ENCODE measurements at places on chromosomes 3 and 15.

DNA sequence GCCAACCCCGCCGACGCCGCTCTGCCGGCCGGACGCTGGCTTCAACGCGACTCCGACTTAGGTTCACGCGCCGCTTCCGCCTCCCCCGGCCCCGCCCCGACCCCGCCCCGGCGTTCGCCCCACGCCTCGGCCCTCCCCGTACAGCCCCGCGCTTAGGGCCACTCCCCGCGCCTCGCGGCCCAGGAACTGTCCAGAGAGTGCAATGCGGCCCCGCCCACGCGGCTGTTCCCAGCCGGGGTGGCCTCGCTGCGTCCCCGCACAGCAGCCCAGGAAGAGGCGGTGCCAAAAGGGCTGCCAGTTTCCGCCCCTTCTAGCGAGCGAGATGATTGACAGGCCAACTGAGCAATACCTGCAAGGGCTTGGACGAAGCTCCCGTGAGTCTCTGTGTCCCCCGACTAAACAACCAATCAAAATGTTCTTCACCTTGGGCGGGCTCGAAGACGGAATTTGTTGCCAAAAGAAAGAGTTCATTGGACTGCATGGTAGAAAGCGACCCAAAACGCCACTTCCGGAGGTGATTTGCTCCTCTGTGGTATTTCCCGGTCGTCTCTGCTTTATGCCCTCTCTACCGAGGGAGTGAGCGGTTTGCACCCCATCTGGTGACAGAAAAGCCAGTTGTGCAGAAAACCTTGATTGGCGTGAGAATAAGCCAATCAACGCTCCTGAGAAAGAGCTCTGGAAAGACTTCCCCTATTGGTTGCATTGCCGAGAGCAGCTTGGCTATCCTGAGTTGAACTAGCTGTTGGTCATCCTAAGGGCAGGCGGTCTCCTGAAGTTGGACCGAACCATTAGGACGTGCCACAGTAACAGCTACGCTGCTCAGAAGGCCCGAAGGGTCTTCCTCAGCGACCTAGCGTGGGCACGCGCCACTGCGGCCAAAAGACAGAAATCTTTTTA, at the start of gene UBP1:
TSS of gene UBP1 (minus strand) at position 78 of the 897 bp plus-strand sequence. CDS start 557 bp downstream, outside the sequence.
- peak; percentile 95 for DNase-seq

DNA sequence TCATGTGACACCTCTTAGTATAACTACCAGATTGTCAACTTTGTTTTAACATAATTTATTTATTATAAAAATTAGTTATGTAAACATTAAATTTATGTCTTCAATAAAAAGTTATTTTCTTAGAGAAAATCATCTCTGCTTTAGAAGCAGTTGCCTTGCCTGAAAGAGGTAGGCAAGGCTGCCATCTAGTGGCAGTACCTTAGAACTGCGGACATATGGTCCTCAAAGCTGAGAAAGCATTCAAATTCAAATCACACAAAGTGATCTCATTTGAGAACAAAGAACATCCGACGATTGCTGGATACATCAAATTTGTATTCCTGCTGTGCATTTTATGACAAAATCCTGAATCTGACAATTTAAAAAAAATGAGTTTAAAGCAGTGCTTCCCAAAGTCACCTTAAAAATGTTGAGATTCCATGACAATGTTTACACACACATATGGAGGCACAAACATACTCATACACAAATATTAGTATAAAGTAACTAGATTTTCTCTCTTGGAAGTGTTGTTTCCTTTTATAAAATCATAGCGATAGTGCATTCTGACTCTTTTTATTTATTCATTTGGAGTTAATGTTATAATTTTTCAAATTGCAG, 617.4 kb downstream of the CADM2 start:
- peak; percentile 0 for DNase-seq

DNA sequence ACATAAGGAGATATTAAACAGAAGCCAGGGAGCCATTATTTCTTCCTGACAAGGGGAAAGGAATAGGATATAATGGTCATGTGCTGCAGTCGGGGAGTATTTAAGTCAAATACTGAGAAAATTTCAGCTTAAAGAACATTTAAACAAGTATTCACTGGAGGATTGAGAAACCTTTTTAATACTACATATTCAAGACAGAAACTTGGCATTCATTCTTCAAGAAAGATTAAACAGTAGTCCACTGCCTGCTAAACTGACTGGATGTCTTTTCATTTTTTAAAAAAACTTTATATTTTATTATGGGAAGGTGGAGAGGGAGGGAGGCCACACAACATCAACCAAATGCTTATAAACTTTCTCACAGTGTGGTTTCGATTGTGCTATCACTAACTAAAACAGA, 107.4 kb upstream of the CBLB start:
- no peak for DNase-seq

GRCh38 chr15:39720621-39721611, 61.7 kb downstream of the FSIP1 start:
- DNase-seq, result no peak

- DNase-seq, result no peak
Measured at GRCh38 chr3:39915027-39915426, 105.6 kb downstream of the MYRIP start.

- DNase-seq, result no peak
Measured at GRCh38 chr3:197878427-197878826, 71.6 kb upstream of the RPL35A start.

GRCh38 chr3:177641206-177641605, 443.9 kb upstream of the TBL1XR1 start:
- no peak for DNase-seq

GRCh38 chr3:192819001-192819569, 91.7 kb upstream of the FGF12 start:
- DNase-seq, result no peak

DNA sequence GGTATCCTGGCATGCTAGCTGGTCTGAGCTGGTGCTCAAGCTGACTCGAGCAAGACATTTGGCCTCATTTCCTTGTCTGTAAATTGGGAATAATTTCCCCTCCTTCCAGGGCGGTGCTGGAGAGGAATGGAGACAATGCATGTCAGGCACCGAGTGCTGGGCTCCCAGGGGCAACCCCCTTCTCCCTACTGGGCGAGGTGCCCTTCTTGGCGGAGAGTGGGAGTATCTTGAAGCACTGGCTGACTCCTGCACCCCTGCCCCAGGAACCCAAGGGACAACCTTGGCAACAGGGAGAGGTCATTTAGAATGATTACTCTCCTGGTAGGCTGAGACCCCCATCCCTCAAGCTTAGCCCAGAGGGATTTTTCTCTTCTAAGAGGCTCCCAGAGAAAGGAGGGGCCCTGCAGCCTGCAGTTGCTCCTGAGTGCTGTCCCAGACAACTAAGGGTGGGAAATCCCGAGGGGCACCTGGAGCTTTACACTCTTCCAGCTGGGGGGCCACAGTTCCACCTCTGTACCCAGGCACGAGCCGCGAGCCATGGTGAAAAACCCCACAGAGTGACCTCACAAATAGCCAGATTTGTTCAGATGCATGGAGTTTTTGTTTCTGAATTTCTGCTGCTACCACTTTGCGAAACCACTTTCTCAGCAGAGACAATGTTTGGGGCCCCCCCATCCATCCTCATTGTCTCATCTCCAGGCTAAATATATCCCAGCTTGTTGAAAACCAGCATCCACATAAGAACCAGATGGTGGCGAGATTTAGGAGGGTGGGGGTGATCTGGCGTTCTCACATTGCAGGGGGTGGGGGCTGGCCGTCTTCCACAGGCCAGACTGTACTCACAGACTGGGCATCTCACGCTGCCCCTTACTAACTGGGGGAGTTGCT, 44.8 kb downstream of the ABTB1 start:
- no peak for DNase-seq

GRCh38 chr3:4776399-4776979, 202.7 kb upstream of the BHLHE40 start:
- no peak for DNase-seq

GRCh38 chr3:45608885-45609284, 14.3 kb downstream of the LIMD1 start:
- no peak for DNase-seq

GRCh38 chr15:99108993-99109392, 4.1 kb downstream of the SYNM start:
- no peak for DNase-seq

GRCh38 chr3:78050276-78051065, 1010.6 kb downstream of the ROBO2 start:
- no peak for DNase-seq

- peak; percentile 78 for DNase-seq
Measured at GRCh38 chr3:181561139-181562031, 150.3 kb upstream of the SOX2 start.

DNA sequence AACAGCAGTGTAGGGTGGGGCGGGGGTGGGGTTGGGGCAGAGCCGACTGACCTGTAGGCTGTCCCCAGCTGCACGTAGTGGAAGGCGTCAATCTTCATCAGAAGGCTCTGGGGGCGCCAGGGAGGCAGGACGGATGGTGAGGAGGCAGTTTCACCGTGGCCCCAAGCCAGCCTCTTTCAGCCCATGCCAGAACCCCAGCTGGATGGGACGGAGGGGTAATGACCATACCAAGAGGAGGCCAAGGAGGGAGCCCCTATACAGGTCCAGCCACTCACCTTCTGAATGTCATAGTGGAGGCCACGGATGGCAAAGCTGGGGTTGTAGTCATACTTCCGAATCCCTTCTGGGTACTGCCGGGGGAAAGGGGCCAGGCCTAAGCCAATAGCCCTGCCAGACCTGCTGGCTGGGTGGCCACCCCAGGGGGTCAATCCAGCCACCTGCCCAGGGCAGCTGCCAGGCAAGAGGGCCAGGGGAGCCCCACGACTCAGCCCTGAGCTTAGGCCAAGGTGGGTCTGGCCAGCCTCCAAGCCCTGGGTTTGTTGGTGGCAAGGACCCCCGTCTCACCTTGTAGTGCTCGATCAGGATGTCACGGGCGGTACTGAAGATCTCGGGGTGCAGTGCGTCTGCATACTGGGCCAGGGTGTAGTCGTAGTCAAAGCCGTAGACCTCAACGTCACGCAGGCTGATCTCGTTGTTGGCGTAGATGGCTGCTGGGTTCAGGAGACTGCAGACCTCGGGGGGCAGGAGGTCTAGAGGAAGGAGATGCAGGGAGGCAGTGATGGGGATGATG, 4.9 kb downstream of the NT5DC2 start:
- DNase-seq, result no peak

DNA sequence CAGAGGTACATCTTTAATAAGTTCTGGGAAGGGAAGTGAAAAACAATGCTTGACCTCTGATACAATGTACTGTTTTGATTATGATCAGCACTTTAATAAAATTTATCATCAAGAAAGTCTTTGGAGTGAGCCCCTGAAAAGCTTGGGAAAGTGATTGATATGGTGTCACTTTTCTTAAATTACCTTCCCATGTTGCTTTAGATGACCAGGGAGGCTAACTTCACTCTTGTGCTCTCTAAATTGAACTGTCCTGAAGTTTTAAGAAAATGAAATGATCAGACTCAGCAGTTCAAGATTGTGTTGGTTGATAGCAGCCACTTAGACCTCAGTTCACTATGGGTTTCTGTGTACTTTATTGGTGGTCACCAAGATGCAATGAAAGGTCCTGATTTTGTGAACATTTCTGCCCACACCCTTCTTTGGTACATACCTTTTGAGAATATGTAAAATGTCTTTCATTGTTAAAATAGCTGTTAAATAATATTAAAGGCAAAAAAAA, 15.7 kb downstream of the TGFBR2 start:
- DNase-seq, result no peak

DNA sequence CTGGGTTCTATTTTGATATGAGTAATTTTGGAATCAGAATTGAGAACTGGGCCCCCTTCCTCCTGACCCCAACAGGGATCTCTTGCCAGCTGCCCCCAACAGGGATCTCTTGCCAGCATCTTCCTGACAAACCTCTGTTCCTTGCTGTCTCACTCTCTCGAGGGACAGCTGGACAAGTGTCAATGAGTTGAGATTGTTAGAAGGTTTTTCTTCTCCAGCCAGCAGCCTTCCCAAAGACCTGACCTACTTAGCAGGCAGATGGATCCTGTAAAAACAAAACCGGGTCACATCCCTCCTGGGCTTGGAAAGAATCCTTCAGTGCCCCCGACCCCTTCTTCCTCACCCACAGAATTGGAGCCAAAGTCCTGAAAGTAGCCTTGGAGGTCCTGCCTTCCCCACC, 21.6 kb downstream of the LIMD1 start:
- no peak for DNase-seq

DNA sequence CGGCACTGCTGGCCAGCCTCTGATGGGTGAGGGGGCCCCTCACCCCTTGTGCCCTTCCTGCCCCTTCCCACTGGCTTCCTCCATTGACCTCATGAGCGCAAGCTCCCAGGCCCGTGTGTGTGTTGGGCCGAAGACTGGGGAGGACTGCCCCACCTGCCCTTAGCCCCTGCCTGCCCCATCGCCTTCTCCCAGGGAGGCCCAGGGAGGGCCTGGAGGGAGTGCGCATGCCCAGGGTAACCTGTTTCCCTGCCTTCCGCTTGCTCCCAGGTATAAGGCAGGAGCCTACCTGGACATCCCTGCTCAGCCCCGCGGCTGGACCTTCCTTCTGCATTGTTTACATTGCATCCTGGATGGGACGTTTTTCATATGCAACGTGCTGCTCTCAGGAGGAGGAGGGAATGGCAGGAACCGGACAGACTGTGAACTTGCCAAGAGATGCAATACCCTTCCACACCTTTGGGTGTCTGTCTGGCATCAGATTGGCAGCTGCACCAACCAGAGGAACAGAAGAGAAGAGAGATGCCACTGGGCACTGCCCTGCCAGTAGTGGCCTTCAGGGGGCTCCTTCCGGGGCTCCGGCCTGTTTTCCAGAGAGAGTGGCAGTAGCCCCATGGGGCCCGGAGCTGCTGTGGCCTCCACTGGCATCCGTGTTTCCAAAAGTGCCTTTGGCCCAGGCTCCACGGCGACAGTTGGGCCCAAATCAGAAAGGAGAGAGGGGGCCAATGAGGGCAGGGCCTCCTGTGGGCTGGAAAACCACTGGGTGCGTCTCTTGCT, 8.8 kb downstream of the DLL4 start:
- no peak for DNase-seq

- no peak for DNase-seq
Measured at GRCh38 chr3:34842706-34843480, 796.4 kb upstream of the ARPP21 start.

DNA sequence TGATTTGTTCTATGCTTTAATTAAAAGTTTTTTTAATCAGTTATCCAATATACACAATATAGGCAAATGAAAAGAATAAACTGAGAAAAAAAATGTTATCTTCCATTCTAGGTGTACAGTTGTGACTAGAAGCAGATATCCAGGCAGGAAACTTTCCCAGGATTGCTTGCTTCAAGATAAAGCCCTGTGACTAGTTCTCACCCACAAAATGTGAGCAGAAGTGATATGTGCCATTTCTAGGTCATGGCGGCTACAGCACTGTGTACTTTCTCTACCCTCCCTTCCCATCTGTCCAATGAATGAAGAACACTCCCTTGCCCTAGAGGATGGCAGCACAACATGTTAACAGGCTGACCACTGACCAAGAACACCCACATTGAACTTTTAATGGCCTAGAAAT, 110.5 kb upstream of the STT3B start:
- no peak for DNase-seq

GRCh38 chr3:99645277-99646106, 7.1 kb downstream of the COL8A1 start:
- DNase-seq, result no peak

GRCh38 chr3:38411591-38411990, 42.1 kb upstream of the ACVR2B start:
- no peak for DNase-seq
